Left colon (tissue), 2 donors: ENCODE measurements at places on chromosomes 2 and 18.

DNA sequence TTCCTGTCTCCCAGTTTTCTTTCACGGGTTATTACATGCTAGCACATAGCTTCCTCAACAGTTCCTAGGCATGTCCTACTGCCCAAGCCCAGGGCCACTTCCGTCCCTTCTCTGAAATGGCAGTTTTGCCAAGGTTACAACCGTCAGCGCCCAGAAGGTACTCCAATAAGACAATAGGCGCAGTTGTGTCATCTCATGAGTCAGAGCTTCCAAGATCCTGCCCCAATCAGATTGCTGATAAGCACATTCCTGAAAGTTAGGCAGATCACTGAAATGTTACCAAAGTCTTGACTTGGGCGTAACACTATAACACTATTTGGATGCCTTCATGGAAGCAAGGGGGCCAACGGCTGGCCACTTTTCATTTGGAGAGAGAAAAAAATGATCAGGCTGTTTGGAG lies 34.2 kb downstream of the GKN2 start:
- DNase-seq = no peak

DNA sequence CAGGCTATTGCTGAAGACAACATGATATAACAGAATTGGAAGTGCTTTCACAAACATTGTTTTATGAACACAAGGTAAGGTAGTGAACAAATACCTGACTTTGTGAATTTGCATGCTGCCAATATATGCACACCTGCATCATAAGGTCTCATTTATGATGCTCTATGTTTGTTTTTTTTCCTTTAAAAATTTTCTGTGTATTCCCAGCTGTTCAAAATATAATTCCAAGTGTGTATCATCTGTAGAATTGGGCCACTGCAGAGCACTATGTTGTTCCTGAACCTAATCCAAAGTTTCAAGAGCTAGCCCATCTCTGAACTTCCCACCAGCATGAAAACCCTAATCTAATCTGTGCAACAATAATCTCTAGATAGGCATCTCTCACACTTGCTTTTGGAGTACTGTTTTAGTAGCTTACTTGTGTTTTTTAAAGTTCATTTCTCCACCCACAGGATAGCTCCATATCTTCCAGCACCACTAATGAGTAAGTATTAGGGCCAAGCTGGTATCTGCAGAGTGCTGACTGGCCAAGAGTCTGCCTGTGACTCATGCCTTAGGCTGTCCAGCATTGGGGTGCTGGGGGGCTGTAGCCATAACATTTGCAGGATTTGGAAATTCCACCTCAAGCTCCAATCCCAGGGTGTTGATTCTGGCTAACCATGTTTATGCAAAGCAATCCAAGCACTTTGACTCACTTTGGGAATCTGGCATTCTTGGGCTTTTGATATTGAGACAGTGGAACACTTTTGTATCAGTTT lies 208.2 kb upstream of the REV1 start:
- DNase-seq = no peak

DNA sequence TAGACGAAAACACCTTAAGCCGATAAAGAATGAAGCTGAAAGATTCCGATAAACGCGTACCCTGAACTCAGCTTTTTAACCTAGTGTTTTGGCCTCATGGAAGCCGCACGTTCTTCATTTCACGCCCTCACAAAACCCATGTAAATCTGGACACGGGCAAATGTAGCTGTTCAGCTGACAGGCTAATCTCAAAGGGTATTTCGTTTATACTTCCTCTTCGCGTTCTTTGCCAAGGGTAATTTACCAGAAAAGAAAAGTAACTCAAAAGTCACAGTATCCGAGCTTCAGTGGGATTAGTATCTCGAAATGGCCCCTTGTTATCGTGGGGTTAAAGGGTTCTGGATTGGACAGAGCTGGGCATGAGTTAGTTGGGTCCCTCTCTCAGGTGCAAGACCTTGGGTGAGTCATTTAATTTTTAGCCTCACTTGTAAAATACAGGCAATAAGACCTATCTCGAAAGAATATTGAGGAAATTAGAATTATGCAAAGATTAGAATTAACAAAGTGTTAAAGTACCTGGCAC lies 22.0 kb upstream of the STPG4 start:
- DNase-seq = no peak

DNA sequence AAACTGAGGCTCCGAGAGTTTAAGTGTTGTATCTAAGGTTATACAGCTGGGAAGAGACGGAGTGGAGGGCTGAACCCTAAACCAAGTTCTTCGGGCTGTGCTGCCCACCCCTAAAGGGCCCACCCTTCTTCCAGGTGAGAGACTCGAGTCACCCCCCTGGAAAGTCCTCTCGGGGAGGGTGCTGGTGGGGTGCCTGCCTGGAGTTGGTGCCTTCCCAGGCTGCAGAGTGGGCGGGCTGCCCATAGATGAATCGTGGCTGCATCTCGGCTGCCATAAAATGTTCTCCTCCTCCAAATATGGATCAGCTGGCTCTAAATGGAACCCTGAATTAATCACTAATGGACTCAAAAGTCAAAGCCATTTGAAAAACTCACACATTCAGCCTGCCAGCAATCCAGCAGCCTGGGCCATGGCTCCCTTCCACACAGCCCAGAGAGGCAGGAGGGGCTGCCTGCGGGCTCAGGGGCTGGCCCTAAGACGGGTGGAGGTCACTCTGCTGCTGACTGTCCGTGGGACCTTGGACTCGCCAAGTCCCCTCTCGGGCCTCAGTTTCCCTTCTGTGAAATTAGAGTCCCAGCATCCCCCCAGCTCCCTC lies 7.7 kb downstream of the CIB4 start:
- DNase-seq = no peak
